Neural progenitor cell (in vitro differentiated cells): ENCODE measurements at places on chromosomes 4 and X. TPM values are rescaled to one million over a fixed set of nuclear protein-coding genes. Genes with fewer than 3 reads are reported as not detected.

GRCh38 chrX:131614241-131614640 lies 70.4 kb downstream of the OR13H1 start:
- DNase-seq, result no peak

GRCh38 chrX:77277911-77278310 lies 169.3 kb upstream of the FGF16 start:
- no peak for DNase-seq

DNA sequence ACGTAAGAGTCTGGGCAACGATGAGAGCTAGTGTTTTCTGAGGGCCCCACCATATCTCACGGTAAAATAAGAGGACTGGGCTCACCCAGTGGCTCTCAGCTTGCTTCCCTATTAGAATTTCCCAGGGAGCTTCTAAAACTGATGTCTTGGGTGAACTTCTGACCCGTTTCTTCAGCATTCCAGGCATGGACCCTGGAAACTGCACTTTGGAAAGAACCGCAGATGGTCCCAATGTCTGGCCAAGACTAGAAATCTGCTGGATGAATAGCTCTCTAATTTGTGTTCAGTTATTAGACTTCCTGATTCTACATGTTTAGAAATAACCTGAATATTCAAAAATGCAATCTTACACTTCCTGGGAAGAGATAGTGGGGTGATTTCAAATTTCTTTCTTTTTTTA lies 127.8 kb downstream of the ANOS1 start:
- no peak for DNase-seq

GRCh38 chr4:69039071-69039470 lies 57.2 kb upstream of the UGT2B7 start:
- no peak for DNase-seq

- no peak for DNase-seq
Observed at GRCh38 chr4:121164291-121164690, at the start of gene TNIP3. TSS of gene TNIP3 (minus strand) at chr4:121164321. CDS start at chr4:121164125, 196 bp downstream.

DNA sequence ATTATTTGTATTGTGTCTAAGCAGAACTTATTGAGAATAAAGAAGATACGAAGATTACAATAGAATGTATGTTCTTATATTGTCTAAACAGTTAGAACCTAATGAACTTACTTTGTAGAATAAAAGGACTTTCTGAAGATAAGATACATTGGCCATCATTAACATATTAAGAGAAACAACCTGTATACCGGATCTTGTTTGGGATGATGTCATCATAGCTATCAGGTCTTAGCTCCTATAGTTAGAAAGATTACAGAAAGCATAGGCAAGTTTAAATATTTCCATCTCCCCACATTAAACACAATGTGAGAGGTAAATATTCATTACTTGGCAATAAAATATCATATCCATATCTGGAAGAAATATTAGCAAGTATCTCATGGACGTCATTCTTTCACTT lies 282.3 kb downstream of the PACRGL start:
- DNase-seq, result no peak

- no peak for DNase-seq
Observed at GRCh38 chr4:185265942-185266341, 56.5 kb downstream of the SNX25 start.

- no peak for DNase-seq
Observed at GRCh38 chrX:115719171-115719570, 158.2 kb downstream of the PLS3 start.

DNA sequence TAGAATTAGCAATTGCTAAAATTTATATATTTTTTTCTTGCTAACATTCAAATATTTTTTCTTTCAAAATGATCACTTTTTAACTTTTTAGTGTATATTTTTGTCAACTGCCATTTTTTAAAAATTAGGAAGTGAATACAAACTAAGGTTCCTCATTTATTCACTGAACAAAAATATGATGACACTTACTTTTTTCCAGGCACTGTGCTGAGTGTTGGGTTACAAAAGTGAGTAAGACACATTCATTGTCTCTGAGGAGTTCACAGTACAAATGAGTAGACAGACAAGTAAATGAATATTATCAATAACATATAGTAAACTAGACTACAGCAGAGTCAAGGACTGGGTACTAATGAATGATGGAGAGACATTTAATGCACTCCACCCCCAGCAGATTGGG lies 543.5 kb downstream of the PDHA2 start:
- no peak for DNase-seq

DNA sequence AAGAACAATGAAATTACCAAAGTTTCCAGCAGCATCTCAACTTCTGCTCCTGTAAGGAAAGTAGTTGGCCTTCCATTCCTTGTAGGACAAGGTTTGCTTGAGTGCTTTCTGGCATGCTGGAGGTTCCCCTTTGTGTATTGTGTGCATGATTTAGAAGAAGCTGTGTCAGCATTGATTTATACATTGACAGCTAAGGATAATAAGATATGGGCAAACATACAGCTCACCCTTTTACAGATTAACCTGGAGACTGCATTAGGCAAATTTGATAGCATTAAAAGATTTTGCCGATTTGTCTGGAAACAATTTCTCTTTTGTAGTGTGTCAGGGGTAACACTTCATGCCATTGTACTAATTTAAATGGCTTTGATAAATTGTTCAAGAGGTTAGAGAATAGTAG lies 221.8 kb upstream of the PACRGL start:
- no peak for DNase-seq

- no peak for DNase-seq
Observed at GRCh38 chr4:175531405-175532091, 280.5 kb downstream of the GPM6A start.

DNA sequence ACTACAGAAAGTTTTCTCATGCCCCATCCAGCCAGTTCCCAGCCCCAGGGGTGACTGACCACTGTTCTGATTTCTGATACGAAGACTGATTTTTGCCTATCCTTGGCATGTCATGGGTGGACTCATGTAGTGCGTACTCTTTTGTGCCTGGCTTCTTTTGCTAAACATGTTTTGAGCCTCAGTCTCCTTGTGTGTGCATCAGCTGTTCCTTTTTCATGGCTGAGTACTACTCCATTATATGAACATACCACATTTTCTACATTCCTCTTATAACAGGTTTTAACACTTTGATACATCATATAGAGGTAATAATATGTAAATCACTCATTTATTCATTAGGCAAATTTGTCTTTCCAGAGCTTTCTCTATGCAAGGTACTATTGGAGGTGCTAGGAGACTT lies 126.7 kb downstream of the ANAPC4 start:
- DNase-seq, result no peak

DNA sequence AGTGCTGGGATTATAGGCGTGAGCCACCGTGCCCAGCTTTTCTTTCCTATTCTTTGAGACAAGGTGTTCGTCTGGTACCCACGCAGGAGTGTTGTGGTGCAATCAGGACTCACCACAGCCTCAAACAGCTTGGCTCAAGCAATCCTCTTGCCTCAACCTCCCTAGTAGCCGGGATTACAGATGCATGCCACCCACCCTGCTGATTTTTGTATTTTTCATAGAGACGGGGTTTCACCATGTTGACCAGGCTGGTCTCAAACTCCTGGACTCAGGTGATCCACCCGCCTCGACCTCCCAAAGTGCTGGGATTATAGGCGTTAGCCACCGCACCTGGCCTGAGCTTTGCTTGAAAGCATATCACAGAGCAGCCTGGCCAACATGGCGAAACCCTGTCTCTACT lies 1.5 kb upstream of the CRLF2 start:
- no peak for DNase-seq

GRCh38 chr4:96317891-96318290 lies 478.0 kb downstream of the PDHA2 start:
- DNase-seq, result no peak

- DNase-seq, result no peak
Observed at GRCh38 chr4:41465146-41465761, 72.7 kb upstream of the LIMCH1 start.

DNA sequence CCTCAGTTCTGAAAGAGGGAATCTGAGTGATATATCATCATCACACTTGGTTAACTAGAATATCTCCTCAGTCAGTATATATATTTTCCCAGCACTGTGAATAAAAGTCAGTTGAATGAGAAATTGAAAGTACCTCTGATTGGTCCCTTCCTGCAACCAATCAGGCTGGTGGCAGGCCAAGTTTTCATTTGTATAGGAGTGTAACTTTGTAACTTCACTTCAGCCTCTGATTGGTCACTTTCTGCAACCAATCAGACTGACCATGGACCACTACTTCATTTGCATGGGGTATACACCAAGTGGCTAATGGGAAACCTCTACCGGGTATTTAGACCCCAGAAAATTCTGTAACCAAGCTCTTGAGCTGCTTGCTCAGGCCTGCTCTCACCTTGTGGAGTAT lies 2.0 kb upstream of the PGK1 start:
- no peak for DNase-seq

- DNase-seq, result no peak
Observed at GRCh38 chrX:77396781-77397180, 50.4 kb upstream of the FGF16 start.

DNA sequence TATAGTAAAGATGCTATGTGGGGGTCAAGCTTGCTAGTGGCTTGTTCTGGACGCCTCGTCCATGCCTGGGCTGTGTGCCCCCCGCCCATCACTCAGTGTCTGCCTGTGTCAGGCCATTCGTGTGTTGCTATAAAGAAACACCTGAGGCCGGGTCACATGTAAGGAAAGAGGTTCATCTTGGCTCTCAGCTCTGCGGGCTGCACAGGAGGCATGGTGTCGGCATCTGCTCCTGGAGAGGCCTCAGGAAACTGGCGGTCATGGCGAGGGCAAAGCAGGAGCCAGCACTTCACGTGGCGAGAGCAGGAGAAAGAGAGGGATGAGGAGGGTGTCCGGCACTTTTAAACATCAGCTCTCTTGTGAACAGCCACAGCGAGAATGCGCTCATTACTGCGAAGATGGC lies 25.2 kb downstream of the PIGG start:
- no peak for DNase-seq

GRCh38 chr4:68366600-68366999 lies 16.7 kb upstream of the YTHDC1 start:
- DNase-seq, result no peak

DNA sequence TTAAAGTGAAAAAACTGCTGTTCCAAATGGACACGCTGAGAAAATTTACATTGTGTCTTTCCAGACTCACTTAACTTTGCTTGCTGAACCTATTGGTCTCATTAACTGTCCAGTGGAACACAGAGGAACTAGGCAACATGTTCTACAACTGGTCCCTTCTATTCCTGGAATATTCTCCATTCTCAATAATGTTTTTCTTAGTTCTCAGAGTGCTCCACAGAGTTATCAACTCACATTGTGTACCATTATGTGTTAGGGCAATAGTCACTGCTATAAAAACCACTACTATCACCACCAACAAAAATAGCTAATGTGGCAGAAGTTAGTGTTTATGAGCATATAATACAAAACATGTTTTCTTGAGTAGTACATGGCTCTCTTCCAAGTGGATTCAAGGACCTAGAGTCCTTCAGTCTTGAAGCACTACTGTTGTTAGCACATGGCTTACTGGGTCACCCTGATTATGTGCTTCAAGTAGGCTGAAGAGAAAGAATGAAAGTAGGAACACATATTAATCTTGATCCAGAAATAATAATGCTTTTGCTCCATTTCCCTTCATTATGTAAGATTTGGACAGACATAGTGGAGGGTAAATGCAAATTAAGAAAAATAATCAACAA lies 865.3 kb upstream of the HS3ST1 start:
- DNase-seq, result no peak

- no peak for DNase-seq
Observed at GRCh38 chr4:78610546-78611214, 59.1 kb downstream of the ANXA3 start.

DNA sequence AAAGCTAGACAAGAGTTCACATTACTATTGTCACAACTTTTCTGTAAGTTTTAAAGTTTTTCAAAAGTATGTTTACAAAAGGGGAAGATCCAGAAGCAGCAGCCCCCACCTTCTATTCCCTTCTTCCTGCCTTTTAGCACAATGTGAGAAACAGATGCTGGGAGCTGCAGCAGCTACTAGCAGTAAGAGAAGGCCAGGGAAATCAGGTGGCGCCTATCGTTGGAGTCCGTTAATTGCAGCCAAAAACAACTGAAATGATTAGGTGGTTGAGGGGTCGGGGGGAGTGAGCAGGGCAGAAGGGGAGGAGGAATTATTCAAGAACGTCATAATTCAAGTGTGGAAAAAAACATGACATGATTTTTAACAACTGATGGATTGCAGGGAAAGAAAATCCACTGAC lies 27.4 kb downstream of the FRYL start:
- no peak for DNase-seq

DNA sequence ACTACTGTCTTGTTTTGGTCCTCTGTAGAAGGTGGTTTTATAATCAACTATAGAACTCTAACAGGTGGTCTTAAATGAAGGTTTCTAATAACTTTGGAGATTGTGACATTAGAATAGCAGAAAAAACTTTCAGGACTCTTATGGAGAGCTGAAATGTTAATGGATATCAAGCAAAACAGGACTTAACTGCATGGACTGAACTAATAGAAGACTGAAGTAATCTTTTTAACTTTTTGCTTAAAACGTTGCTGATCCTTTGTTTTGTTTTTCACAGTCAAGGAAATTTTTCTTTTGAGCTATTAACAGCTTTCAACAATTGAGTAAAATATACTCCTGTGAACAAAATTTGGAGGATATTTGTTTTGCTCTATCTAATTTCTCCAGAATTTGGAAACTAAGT lies 17.2 kb downstream of the NXT2 start:
- no peak for DNase-seq

DNA sequence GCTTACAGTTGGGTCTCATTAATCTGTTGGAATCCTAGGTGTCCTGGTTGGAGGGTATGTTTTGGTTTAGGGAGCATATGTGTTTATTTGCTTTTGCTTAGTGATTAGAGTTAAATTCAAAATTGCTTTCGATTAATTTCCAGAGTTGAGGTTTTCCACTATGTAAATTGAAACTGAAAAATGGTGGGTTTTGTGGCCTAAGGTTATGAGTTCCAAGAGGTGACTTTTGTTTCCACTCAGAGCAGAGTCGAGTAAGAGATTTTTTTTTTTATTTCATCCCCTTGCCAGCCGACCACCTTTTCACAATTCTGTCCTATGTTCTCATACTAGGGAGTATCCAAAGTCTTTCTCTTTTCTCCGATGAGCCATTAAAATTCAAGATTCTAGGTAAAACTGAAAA lies 66.9 kb downstream of the GRIA2 start:
- no peak for DNase-seq

DNA sequence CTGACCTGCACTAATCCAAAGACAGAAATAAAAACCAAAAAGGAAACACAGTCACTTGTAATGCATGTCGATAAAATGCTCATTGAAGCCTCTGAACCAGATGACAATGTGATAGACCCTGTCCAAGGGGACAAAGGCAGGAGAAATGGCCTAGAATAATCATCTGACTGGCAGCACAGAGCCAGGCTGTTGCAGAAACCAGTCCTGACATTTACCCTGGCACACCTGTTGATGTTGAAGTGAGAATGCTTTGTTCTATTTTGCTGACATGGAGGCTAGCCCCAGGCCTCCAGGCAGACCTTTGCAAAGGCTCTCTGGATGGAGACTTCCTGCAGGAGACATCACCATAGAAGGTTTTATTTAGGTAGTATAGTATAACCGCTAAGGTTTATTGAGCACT lies 41.0 kb downstream of the TFDP3 start:
- DNase-seq, result no peak

GRCh38 chr4:168585168-168586091 lies 88.6 kb downstream of the PALLD start:
- DNase-seq, result peak; percentile 91

Gene FRYL
- total RNA-seq, result 62.8 and 70.5 TPM in 2 replicates

Gene SPANXC
- not detected in 2 replicates for total RNA-seq

Gene GLRA2
- total RNA-seq, result not detected in 2 replicates

Gene PF4V1
- total RNA-seq, result not detected in 2 replicates

Gene L1CAM
- total RNA-seq, result 0.49 and 1.7 TPM in 2 replicates

Gene MSANTD1
- 0.17 and 0.25 TPM in 2 replicates for total RNA-seq

Gene NAA10
- total RNA-seq, result 55.5 and 113 TPM in 2 replicates

Gene CAPN6
- 226 and 232 TPM in 2 replicates for total RNA-seq

Gene CYSLTR1
- not detected in 2 replicates for total RNA-seq

Gene AKAP4
- not detected in 2 replicates for total RNA-seq
